Sciatic nerve (tissue), 2 donors: ENCODE measurements at places on chromosomes 4 and X.

- no peak for DNase-seq
Measured at GRCh38 chr4:163681208-163681821, 186.8 kb downstream of the TMA16 start.

GRCh38 chrX:1099146-1099770 is 113.2 kb downstream of the CRLF2 start:
- DNase-seq: no peak

DNA sequence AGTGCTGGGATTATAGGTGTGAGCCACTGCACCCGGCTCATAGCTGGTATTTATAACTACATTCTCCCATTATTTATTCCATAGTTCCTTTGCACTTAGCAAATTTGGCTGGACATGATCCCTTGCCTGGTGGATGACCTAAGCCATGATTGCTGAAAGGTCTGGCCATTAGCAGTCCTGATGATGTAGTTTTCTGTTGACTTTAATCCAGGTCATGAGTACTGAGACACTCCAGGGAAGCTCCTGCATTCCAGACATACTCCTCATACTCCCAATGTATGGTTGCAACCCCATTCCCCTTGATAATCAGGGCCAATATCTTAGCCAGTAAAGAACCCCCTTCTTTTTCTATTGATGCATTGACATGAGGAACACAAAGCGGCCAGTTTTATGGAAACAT is 24.4 kb upstream of the MGST2 start:
- DNase-seq: no peak

DNA sequence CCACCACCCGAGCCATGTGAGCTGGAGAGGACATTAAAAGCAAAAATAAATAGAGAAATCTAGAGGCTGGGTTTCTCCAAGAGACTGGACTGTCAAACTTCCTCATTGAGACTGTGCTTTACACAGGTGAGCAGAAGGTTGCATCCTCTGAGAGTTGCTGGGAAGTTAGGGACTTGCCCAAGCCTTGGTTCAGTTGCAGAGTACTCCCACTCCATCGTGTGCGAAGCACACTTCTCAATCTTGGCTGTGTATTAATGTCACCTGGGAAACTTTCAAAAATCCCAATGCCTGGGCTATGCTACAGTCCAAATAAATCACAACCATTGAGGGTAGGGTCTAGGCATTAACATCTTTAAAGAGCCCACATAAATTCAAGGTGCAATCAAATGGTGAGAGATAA is 89.2 kb downstream of the ZNF330 start:
- no peak for DNase-seq

GRCh38 chrX:25067271-25068172 is 51.8 kb upstream of the ARX start:
- no peak for DNase-seq

DNA sequence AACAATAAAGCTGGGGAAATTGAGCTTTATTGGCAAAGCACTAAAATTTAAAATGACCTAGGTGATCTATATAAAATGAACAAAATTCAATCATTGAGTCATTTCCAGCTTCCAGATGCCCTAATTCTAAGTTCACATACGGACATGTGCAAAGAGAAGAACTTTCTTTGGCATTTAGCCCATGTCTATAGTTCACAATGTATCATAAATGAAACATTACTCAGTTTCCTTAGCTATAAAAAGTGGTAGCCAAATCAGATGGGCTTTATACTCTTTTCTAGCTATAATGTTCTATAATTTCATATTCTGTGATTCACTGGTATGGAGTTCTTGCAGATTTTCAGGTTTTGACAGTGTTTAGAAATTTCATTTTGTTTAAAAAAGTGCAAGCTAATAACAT is 327.4 kb downstream of the KCTD8 start:
- DNase-seq: no peak

GRCh38 chr4:181613200-181613599 is 630.0 kb upstream of the TENM3 start:
- DNase-seq: no peak

GRCh38 chrX:46165411-46165810 is 379.8 kb downstream of the ZNF674 start:
- no peak for DNase-seq

DNA sequence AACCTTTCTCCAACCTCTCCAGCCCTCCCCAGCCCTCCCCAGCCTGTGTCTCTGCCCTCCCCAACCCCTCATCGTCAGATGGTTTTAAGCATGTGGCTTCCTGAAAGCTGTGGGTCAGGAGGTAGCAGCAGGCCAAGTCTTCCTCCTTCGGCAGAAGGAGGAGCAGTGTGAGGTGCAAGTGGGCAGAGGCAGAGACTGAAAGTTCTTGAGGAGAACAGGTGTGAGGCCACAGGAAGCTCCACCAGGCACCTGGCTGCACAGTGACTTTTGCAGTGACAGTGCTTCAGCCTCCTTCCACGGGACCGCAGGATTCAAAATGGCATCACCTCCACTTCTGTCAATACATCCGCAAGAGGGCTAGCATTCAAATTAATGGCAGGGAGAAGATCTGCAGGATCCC is 203.9 kb upstream of the LEF1 start:
- DNase-seq: no peak

- no peak for DNase-seq
Measured at GRCh38 chr4:581753-582361, 5.8 kb upstream of the TMEM271 start.

- DNase-seq: no peak
Measured at GRCh38 chrX:48784726-48785125, 1.7 kb upstream of the GATA1 start.

DNA sequence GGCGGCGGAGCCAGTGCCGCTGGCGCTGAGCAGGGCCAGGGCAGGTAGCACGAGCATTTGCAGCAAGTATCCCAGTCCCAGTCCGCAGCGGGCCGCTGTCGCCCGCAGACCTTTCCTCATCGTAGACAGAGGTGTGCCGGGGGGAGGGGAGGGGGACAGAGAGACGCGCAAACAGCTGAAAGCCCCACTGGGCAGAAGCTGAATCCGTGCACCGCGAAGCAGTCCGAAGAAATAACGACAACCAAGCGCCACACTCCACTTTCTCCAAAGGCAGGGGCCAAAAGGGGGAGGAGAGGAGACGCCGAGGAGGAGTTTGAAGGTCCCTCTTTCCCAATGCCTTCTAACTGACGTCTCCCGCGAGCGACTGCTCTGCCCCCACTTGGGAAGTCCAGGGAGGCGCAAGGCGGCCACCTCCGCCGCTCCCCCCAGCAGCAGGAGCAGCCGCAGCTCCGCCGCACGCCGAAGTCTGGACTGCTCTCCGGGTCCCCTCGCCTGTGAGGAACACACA is at the start of gene UNC5C:
UNC5C (minus strand) TSS at position 236 of the 508 bp plus-strand sequence.
- DNase-seq: peak; percentile 81

DNA sequence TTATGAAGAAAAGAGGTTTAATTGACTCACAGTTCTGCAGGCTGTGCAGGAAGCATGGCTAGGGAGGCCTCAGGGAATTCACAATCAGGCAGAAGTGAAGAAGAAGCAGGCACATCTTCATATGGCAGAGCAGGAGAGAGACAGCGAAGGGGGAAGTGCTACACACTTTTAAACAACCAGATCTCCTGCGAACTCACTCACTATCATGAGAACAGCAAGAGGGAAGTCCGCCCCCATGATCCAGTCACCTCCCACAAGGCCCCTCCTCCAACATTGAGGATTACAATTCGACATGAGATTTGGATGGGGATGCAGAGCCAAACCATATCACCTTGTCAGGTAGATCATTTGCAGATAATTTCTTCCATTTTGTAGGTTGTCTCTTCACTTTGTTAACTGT is 555.5 kb upstream of the MAGEB2 start:
- no peak for DNase-seq

- no peak for DNase-seq
Measured at GRCh38 chr4:182640932-182641331, 276.3 kb downstream of the DCTD start.

GRCh38 chrX:7746856-7747255 is 96.1 kb upstream of the VCX start:
- DNase-seq: no peak

GRCh38 chr4:86271057-86271456 is 88.8 kb downstream of the MAPK10 start:
- DNase-seq: no peak

- no peak for DNase-seq
Measured at GRCh38 chrX:131564553-131565229, 20.8 kb downstream of the OR13H1 start.

GRCh38 chr4:67394879-67395278 is 150.4 kb downstream of the CENPC start:
- DNase-seq: no peak

- DNase-seq: no peak
Measured at GRCh38 chr4:67884701-67885100, 899 bp upstream of the TMPRSS11D start.

DNA sequence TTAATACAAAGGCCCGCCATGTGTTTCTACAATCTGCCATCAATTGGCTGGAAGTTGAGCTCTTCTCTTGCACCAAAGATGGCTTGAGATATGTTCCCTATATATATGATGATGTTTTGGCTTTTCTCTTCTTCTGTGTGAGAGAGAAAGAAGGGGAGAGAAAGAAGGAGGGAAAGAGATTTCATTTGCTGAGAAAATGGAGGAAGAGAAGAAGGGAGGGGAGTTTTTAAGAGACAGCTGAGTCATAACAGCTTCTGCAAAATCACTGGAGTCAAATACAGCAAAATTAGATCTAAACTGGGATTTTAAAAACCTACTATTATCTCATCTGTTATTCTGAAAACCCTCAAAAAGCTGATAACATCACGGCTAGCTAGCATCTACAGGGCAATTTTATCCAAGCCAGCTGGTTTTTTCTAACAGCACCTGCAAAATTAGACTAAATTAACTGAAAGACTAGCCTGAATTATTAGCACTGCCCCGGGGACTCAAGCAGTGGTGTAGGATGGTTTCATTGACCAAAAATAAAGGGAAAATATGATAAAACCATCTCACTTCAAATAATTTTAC is 647.6 kb upstream of the ACTRT1 start:
- no peak for DNase-seq

DNA sequence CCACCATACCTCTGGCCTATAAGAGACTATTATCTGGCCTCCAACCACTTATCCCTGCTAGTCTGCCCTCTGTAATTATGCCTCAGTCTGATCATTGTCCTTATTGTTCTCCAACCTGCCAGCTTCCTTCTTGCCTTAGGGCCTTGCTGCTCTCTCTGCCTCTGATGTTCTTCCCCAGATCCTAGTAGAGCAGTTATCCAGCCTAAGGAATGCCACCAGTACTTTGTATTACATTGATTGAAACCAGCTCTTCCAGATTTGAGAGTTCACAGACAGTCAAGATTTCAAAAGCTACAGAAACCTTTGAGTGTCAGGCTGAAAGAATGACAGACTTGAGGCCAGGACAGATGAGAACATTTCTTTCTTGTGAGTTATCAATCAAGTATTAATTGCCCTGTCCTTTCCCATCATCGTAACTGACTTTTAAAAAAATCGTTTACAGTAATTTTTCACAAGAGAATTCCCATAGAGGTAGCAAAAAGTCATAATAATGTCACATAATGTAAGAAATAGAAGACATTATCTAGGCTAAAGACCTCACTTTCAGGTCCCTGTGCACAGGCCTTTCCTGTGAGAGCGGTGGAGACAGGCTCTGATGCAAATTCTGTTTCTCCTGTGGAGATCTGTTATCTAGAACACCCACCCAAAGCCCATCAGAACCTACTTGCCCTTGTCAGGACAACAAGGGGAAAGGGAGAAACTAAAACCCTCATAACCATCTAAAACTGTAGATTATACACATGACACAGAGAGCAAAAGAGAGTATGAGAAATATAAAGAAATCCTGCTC is 64.1 kb upstream of the GUCY1A1 start:
- no peak for DNase-seq

DNA sequence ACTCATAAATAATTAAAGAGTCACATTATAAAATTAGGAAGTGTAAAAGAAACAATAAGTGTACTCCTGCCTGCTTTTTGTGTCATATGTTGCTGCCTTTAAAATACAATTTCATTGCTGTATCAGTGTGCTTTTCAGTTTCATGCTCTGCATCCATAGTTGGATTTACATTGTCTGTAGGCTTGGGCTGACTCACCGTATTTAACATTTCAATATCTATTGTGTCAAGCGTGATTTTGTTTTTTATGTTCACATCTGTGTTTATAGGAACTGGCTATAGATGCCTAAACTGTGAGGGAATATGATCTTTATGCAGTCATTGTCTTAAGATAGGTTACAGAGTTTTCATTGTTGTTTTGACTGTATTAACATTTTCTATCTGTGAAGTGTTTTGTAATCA is 18.1 kb downstream of the CCSER1 start:
- DNase-seq: no peak

- no peak for DNase-seq
Measured at GRCh38 chr4:94559351-94559806, 107.6 kb downstream of the PDLIM5 start.

- no peak for DNase-seq
Measured at GRCh38 chr4:107831140-107831539, 6.4 kb downstream of the SGMS2 start.

DNA sequence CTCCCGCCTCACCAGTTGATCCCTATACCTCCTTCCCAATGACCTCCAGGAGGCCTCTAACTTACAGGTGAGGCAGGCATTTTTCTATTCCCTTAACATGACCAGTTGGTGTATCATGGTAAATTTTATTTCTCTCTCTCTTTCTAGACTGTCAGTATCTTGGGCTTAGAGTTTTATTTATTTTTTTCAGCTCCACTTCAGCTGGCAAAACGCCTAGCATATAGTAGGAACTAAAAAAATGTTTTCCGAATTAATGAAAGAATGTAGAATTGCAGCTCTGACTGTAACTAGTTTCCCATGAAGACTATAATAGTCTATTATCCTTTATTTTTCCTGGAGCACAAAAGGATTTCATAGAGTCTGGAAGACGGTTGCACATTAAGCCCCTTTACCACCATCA is 84.8 kb downstream of the PDE5A start:
- no peak for DNase-seq
